Activated CD4-positive, alpha-beta T cell treated with anti-CD3 and anti-CD28 coated beads, Interleukin-2, amount 10 ng/mL, durations not matched to agents 24 days and 14 days (primary cell): ENCODE measurements at places on chromosomes 13 and 19. TPM values are rescaled to one million over a fixed set of nuclear protein-coding genes. Genes with fewer than 3 reads are reported as not detected.
A peak's percentile ranks its signal among the peaks of the same experiment; 100 is the strongest.

Gene CCL25
- total RNA-seq, result not detected in 2 replicates

Gene ZFP82
- 4.4 and 4.8 TPM in 2 replicates for total RNA-seq

Gene CCDC194
- total RNA-seq, result 2.6 and 3.1 TPM in 2 replicates

Gene KHSRP
- total RNA-seq, result 435 and 461 TPM in 2 replicates

Gene CERS1
- 0.14 and 0.23 TPM in 2 replicates for total RNA-seq

DNA sequence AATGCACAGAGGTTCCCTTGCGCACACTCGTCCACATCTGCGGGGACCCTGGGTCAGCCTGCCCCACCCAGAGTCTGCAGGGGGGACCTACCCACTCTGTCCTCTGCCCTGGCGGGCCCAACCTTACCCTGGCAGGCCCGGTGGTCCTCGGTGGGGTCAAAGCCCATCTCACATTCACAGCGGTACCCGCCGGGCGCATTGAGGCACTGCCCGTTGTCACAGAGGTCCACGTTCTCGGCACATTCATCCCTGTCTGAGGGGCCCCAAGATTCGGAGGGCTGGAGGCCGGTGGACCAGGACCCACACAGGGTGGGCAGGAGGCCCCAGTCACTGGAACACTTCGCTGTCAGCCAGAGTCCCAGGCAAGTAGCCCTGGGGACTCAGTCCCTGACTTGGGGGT lies 38.5 kb downstream of the FBN3 start:
- no peak overlapping the region for H3K27ac ChIP-seq
- no peaks in the 10 kb centered on the region for H3K27me3 ChIP-seq
- no peaks in the 10 kb centered on the region for H3K4me1 ChIP-seq
- no peaks in the 10 kb centered on the region for H3K36me3 ChIP-seq
- no peak for DNase-seq
- H3K4me3 ChIP-seq, result no peak overlapping the region

DNA sequence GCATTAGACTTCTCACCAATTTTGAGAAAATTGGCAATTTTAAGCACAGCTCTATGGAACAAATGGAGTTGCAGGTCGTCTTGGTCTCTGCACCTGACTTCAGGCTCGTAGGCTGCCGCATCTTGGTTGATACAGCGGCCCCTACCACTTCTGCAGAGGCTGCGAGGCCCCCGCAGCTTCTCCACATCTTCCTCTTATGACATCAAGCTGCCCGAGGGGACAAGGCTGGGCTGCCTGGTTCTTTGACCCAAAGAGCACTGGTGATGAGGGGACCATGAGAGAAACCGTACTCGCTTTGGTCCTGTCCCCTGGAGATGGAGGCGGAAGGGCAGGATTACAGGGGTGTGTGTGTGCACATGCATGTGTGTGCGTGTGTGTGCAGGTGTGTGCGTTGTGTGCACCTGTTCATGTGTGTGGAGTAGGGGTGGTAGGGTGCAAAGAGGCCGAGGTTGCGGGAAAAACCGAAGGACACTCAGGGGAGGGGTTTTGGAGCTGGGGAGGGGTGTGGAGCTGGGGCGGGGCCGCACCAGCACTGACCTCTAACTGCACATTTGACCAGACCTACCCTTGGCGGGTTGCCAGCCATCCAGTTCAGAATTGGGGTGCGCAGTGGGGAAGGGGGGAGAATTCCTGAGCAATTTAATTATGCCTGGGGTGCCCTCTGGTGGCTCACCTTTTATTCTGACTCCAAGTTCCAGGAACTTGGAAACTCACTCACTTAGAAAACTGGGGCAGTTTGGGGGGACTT lies 65.1 kb upstream of the ARHGEF7 start:
- H3K4me1 ChIP-seq, result peaks cover 9% of the 10 kb centered on the region
- no peak overlapping the region for H3K27ac ChIP-seq
- peaks cover 15% of the 10 kb centered on the region for H3K27me3 ChIP-seq
- H3K4me3 ChIP-seq, result no peak overlapping the region
- H3K36me3 ChIP-seq, result no peaks in the 10 kb centered on the region

- peaks cover 74% of the 10 kb centered on the region for H3K36me3 ChIP-seq
- no peak overlapping the region for H3K4me3 ChIP-seq
- H3K27me3 ChIP-seq, result no peaks in the 10 kb centered on the region
- DNase-seq, result no peak
- peak overlapping the region; percentile 66 for H3K27ac ChIP-seq
Measured at GRCh38 chr13:102643656-102644055, 46.9 kb downstream of the TPP2 start.

DNA sequence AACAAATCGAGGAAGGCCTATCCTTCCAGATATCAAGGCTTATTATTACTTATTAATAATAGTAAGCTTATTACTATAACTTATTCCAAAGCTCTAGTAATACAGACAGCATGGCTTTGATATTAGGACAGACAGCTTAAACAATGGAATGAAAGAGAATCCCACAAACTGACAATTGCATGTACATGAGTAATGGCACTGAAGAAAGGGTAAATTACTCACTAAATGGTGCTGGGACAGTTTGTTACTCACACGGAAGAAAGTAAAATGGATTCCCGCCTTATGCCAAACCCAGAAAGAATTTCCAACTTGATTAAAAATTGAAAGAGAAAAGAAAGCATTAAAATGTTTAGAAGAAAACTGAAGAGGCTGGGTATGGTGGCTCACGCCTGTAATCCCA lies 60.3 kb downstream of the MIPEP start:
- no peak for DNase-seq
- peaks cover 5% of the 10 kb centered on the region for H3K36me3 ChIP-seq
- no peaks in the 10 kb centered on the region for H3K27me3 ChIP-seq
- H3K27ac ChIP-seq, result no peak overlapping the region
- H3K4me1 ChIP-seq, result no peaks in the 10 kb centered on the region
- H3K4me3 ChIP-seq, result no peak overlapping the region

- peaks cover 7% of the 10 kb centered on the region for H3K27me3 ChIP-seq
- H3K4me1 ChIP-seq, result peaks cover 10% of the 10 kb centered on the region
- no peaks in the 10 kb centered on the region for H3K36me3 ChIP-seq
- peak within 1 kb of the TSS; percentile 39 for H3K4me3 ChIP-seq
Measured at GRCh38 chr19:42069619-42070351, at the start of gene GRIK5. TSS of gene GRIK5 (minus strand) at chr19:42070206. CDS start at chr19:42065770, 4,436 bp downstream.

GRCh38 chr19:19448238-19448544 lies 42.7 kb downstream of the GATAD2A start:
- no peak overlapping the region for H3K4me3 ChIP-seq
- no peaks in the 10 kb centered on the region for H3K27me3 ChIP-seq
- H3K4me1 ChIP-seq, result peaks cover 70% of the 10 kb centered on the region
- H3K27ac ChIP-seq, result peak overlapping the region; percentile 36
- DNase-seq, result no peak
- peaks cover 17% of the 10 kb centered on the region for H3K36me3 ChIP-seq

DNA sequence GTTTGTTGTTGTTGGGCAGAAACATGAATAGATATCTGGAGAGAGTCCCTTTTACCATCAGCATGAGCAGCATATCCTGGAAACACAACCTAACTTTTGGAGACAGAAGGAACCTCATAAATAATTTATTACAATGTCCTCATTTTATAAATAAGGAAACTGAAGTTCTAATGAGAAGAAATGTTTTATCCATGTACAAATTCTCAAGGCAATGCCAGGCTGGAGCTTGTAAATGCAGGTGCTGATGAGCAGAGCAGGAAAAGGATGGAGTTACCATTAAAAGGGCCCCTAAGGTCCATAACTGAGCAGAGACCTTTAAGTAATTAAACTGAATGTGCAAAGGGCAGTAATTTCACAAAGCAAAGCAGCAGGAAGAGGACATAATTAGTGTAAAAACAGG lies 17.3 kb downstream of the LCP1 start:
- peaks cover 57% of the 10 kb centered on the region for H3K36me3 ChIP-seq
- H3K27ac ChIP-seq, result peak overlapping the region; percentile 85
- no peak for DNase-seq
- H3K4me3 ChIP-seq, result peak overlapping the region; percentile 62
- peaks cover 76% of the 10 kb centered on the region for H3K4me1 ChIP-seq

DNA sequence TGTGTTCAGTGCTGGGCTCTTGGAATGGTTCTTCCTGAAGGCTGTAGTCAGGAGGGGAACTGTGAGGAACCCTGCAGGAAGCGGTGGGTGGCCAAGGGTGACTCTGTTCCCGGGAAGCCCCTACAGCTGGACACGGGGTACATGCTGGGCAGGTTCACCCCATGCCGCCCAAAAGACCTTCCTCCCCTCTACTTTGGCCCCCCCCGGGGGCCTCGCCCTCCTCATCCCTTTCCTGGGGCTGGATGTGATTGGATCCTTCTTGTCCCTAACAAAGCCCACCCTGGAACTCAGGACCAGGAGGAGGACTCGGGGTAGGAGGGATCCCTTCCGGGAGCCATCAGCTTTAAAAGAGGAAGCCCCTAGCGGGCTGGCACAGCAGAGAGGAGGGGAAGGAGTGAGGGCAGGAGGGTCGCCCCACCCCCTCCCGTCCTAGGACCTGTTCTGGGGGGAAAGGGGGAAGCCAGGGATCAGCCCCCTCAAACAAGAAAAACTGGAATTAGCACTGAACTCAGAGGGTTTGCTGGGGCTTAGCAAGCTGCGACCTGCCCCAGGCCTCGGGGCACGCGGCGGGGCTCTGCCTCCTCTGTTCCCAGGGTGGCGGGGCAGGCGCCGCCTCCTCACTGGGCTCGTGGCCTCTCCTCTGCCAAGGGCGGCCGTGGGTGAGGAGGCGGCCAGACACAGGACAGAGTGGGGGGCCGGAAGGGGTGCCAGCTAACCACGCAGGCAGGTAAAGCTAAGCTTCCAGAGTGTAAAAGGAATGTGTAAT lies 4.0 kb downstream of the CEBPA start:
- no peaks in the 10 kb centered on the region for H3K4me1 ChIP-seq
- H3K27me3 ChIP-seq, result peaks cover 33% of the 10 kb centered on the region
- no peaks in the 10 kb centered on the region for H3K36me3 ChIP-seq
- DNase-seq, result no peak
- H3K27ac ChIP-seq, result no peak overlapping the region
- no peak overlapping the region for H3K4me3 ChIP-seq

DNA sequence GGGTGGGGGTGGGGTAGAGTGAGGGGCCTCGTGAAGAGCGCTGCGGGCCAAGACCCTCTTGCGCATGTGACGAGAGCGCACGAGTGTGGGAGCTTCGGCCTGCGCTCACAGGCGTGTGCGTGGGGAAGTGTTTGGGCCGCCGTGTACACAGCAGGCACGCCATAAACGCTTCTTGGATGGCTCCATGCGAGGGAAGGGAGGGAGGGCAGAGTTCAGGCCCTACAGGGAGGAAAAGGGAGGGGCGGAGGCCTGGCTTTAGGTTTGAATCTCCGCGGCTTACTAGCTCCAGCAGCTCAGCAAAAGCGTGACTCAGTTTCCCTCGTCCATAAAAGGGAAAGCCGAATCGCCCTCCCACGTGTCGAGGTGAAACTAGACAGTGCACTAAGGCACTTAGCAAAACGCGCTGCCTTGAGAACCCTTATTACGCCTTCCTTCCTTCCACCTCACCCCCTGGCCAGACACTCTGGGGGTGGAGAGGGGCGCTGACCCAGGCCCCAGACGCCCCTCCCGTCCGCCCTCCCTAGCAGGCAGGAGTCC lies 12.5 kb downstream of the GADD45B start:
- DNase-seq, result no peak
- peaks cover 4% of the 10 kb centered on the region for H3K36me3 ChIP-seq
- H3K27ac ChIP-seq, result no peak overlapping the region
- no peak overlapping the region for H3K4me3 ChIP-seq
- peaks cover 16% of the 10 kb centered on the region for H3K4me1 ChIP-seq

GRCh38 chr13:72586518-72586917 lies 140.9 kb downstream of the MZT1 start:
- DNase-seq, result no peak
- no peaks in the 10 kb centered on the region for H3K27me3 ChIP-seq
- no peak overlapping the region for H3K4me3 ChIP-seq
- H3K27ac ChIP-seq, result no peak overlapping the region
- no peaks in the 10 kb centered on the region for H3K36me3 ChIP-seq
